Fibroblast of the aortic adventitia (primary cell): ENCODE measurements at places on chromosomes 2 and 18.

DNA sequence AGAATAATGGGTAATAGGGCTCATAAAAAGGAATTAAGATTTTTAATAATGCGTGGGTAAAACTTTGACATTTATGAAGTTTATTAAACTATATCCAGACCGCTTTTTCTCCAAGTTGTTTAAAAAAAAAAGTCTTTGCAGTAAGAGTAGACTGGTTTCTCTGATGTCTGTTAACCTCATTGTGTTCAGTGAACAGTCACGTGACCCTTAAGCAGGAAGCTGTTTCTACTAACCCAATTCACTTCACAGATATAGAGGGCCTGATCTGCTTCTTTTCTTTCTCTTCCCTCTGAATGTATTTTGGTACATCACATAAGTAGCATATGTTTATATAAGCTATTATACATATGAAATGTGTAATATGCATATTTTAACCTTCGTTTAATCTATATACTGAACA lies 1011.3 kb upstream of the CELF4 start:
- DNase-seq = no peak

DNA sequence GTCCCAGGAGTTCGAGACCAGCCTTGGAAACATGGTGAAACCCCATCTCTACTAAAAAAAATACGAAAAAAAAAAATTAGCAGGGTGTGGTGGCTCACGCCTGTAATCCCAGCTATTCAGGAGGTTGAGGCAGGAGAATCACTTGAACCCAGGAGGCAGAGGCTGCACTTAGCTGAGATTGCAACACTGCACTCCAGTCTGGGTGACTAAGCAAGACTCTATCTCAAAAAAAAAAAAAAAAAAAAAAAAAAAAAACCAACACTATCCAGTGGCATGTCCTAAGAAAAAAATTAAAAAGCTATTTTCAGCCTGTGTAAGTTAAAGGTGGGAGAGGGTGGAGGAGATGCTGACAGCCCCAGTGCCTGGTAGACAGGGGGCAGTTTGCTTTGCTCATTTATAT lies 32.2 kb upstream of the REL start:
- DNase-seq = peak; percentile 19

- peak; percentile 60 for DNase-seq
Measured at GRCh38 chr18:21141668-21142422, 30.2 kb upstream of the ROCK1 start.

GRCh38 chr2:11393711-11394236 lies 49.3 kb upstream of the ROCK2 start:
- peak; percentile 73 for DNase-seq

DNA sequence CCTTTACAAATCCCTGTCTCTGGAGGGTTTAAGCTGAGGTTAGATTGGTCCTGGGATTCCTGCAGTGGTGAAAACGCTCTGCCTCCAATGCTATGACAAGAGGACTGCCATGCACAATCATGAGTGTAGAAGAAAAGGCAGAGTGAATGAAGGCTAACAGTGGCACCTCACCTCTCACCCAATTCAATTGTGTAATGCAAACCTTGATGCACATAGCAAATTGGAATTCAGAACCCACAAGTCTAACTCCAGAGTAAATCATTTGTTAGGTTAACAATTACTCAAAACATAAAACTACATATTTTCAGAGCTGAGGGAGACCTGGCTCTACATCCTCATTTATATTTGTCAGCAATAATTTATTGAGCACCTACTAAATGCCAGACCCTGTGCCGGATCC lies 1.8 kb downstream of the TGFBRAP1 start:
- DNase-seq = no peak
